ENCODE measurements at places on chromosomes 3 and 15. TPM values are rescaled to one million over a fixed set of nuclear protein-coding genes. Genes with fewer than 3 reads are reported as not detected.

MAPKAPK3 gene
- 96.1 TPM for total RNA-seq

DLG1 gene
- total RNA-seq, result 114 TPM

CADM2 gene
- total RNA-seq, result 3.3 TPM

CCDC39 gene
- 5.1 TPM for total RNA-seq

VIPR1 gene
- total RNA-seq, result 24.8 TPM

TMEM45A gene
- 27.3 TPM for total RNA-seq

IFRD2 gene
- total RNA-seq, result 98.8 TPM

GRCh38 chr3:111895071-111895470 is 36.0 kb downstream of the PHLDB2 start:
- peak; percentile 71 for DNase-seq

DNA sequence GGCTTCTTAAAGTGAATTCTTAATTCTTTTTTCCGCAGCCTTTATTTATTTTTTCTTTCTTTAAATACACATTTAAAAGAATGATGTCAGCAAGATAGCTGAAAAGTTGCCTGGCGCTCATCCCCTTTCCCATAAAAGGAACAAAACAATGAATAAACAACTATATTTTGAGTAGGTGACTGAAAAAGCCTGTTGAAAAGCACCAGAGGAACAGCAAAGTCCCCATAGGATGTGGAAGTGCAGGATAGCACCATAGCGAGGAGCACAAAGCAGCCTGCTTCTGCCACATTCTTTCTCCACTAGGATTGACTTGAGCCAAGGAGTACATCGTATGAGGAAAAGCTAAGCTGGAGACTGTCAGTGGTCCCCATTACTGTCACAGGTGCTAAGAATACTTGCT is 754.9 kb downstream of the SQOR start:
- peak; percentile 84 for DNase-seq

DNA sequence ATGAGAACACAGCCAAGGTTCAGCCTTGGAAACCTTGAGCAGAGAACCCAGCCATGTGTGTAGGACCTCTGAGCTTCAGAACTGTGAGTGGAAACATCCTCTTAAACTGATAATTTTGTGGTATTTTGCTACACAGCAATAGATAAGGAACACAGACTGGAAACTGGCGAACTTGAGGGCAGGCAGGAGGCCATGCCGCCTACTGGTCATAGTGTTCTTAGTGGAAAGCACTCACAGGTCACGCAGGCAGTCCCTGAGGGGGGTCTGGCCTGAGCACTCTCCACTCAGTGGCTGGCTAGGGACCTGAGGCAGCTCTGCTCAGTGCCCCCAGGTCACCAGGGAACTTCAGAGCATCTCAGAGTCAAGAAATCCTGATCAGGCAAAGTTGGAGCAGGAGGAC is 9.7 kb upstream of the XIRP1 start:
- no peak for DNase-seq

- DNase-seq, result no peak
Observed at GRCh38 chr15:59115047-59115446, 10.1 kb downstream of the CCNB2 start.

DNA sequence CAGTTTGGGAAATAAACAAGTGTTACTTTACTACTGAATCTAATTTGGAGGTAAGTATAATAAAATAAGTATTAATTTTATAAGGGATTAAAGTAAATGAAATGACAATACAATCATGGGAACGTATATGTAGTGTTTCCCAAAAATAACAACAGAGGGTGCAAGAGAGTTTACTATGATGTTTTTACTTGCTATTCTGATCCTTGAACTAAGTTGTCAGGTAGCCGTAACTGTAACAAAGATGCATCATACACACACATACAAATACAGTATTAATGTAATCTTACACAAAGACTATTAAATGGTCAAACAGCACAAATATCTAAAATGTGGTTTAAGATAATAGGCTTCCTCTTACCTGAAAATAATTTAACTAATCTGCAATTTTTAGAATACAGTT is 311.4 kb downstream of the TBC1D5 start:
- peak; percentile 64 for DNase-seq

- no peak for DNase-seq
Observed at GRCh38 chr3:171108066-171108465, 81.5 kb upstream of the SLC2A2 start.

DNA sequence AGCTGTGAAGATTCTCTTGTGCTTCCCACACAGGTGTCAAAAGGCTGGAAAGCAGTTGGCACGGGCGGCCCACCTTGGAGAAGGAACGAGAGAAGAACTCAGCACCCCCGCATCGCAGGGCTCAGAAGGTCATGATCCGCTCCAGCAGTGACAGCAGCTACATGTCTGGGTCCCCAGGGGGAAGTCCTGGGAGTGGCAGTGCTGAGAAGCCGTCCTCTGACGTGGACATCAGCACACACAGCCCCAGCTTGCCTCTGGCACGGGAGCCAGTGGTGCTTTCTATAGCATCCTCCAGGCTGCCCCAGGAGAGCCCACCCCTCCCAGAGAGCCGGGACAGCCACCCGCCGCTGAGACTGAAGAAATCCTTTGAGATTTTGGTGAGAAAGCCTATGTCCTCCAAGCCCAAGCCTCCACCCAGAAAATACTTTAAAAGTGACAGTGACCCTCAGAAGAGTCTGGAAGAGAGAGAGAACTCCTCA is 31.4 kb downstream of the STARD5 start:
- DNase-seq, result peak; percentile 12

DNA sequence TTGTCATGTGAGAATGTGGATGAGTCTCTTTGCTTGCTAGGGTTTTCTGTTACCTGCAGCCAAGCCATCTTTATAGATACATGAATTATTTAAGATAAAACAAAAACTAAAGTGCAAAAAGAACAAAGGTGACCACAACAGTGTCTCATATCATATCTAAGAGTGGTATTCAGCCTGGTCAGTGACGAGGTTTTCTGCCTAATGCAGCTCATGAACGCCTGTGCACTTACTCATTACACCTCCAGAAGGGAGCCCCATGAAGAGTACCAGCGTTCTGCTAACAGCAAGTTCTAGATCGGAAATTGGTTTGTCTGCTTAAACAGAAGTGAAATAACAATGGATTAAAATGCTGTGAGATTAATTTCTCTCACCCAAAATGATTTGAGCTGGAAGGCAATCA is 19.2 kb downstream of the PXYLP1 start:
- DNase-seq, result no peak

DNA sequence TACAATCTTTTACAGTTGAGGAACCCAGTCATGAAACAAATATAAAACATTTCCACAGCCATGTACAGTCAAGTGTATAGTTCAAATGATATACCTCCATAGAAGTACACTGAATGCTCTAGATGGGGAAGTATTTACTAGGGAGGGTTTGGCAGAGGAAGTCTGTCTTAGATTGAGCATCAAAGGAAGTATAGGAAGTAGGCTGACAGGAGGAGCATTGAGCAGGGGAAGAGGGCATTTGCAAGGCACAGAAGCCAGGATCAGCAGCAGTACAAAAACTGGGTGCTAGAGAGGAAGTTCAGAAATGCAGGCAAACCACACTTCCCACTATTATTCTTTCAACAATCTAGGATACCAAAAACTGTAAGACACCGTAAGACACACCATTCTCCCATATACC is 122.6 kb downstream of the ANO10 start:
- no peak for DNase-seq

DNA sequence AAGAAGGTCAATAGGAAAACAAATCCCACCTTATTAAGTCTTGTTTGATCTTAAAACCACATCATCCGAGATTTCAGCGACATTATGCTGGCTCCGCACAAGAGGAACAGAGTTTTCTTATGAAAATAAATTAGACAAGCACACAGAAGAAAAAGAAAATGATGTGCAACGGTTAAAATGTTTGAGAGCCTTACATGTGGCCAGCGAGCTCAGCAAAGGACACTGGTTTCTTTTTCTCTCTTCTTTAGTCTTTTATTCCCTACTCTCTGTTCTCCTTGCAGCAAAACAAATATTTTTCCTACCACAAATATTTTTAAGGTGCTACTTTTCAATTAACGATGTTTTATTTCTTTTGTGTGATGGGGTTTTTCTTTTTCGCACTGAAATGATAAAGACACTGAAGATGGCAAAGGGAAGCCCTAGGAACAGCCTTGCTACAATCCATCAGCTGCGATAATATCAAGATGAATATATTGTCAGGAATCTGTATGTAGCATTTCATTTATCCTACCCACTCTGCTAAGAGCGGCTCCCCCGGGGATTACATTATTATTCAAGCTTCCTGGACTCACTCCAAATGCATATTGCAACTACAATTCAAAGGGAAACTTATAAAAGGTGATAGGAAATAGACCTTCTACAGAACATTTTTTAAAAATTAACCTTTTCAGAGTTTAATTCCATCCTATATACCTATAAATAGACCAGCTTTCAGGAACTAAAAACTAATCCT is 72.9 kb downstream of the ANXA2 start:
- peak; percentile 38 for DNase-seq

DNA sequence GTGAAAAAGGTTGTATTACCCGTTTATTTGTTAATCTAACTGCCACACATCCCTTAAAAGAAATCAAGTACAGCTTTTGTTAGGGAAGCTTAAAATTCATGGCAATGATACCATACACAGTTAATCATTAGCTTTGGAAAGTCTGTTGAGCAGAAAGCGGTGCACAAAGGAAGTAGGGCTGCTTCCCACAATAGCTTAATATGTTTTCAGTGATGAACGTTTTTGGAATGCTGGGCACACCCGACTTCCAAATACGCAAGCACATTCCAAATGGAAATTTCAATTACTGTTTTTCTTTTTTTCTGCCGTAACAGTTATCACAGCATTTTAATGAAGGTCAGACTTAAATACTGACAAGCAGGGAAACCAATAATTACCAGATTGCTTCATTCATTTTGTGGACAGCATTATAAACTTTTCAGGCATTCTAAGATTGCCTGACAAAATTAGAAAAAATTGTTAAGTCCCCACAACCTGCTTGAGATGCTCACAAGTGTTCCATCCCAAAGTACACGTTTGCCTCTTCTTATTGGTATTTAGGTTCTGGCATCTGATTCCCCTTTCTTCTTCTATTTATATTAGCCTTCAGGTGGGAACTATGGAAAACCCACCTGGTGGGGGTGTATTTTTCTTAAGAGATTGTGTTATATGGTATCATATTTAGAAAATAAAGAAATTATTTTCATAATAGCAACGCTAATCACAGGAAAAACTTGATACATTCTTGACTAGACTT is 1.1 kb upstream of the ECT2 start:
- peak; percentile 16 for DNase-seq

- no peak for DNase-seq
Observed at GRCh38 chr3:122642935-122643334, 37.7 kb upstream of the PARP14 start.

- DNase-seq, result no peak
Observed at GRCh38 chr3:13145826-13146642, 72.8 kb upstream of the IQSEC1 start.

DNA sequence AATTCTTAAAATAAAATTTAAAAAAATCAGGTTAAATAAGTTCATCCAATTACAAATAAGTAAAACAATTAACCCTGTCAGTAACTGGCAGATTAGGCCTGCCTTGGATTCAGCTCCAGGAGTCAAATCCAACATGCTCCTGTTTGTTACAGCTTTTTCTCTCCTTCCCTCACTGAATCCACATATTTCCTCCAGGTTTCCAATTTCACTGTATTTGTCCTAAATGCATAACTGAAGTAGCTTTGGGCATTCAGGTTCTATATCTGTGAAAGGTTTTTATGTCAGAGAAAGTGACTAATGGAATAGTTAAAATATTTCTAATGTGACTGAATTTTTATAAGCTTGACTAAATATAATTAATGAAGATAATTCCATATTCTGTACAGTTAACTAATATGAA is 79.7 kb downstream of the IFT80 start:
- no peak for DNase-seq

DNA sequence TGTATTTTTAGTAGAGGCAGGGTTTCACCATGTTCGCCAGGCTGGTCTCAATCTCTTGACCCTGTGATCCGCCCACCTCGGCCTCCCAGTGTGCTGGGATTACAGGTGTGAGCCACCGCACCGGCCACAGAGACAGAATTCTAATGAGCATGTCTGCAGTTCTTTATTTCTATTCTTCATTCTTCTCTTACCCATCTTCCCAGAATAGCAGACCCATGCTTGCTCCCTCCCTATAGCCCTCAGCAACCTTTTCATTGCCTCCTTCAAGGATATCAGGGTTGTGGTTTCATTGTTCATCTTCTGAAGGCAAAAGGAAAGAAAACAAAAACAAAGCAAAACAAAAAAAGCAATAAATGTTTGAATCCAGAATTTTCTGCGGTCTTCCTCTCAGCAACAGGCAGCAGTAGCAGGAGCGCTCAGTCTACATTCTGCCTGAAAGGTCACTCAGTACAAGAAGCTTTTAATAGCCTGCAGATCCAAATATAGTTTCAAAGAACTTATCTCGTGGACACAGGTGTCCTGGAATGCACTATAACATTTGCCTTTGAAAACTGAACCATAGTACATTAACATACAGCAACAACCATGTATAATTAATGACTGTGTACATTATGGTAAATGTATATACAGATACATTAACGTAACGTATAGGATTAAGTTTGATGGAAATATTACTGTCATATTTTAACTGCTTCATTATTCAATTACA is at the start of gene SMCO1:
Gene SMCO1, minus strand, starts transcription at position 434 of the 709 bp plus-strand sequence. Its CDS starts 137 bp downstream, at position 297.
- no peak for DNase-seq

DNA sequence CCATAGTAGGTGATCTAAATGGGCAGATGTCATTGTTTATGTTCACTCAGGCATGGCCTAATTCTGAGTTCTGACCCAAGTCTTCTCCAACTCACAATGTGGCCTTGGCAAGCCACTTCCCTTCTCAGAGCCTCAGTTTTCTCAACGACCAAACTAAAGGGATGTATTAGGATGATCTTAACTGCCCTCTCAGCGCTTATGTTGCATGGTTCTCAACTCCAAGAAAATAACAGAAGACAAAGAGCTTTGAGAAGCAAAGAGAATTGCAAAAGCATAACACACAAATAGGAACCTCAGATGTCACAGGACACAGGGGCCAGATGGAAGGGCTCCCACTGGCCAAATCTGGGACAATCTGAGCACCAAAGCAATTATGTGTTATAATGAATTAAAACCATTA is 8.6 kb downstream of the RHCG start:
- DNase-seq, result no peak

GRCh38 chr3:187870360-187871203 is 125.3 kb upstream of the BCL6 start:
- no peak for DNase-seq

- peak; percentile 52 for DNase-seq
Observed at GRCh38 chr3:195551381-195551978, 8.4 kb upstream of the PPP1R2 start.

DNA sequence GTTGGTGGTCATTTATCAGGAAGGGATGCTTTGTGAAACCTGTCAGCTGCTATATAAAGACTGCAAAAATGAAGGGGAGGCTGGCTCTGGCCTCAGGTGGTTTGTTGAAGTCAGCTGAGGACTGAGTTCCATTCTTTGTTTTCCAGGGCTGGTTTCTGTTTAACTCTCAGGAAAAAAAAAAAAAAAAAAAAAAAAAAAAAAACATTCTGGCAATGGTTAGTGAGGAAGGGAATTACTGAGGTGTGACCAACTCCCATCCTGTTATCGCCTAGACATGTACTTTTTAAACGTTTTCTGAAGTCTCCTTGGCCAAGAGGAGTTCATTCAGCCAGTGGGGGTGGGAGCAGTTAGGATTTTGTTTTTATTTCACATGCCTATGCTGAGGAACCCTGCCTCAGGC is 316.3 kb downstream of the OXSM start:
- DNase-seq, result no peak

GRCh38 chr15:74460298-74460697 is 662 bp downstream of the UBL7 start:
- DNase-seq, result no peak

- peak; percentile 64 for DNase-seq
Observed at GRCh38 chr15:37016231-37016630, 84.1 kb downstream of the MEIS2 start.

Data from lung (tissue), 17 donors.